WERI-Rb-1 (cell line): ENCODE measurements at places on chromosomes 16 and 17.

DNA sequence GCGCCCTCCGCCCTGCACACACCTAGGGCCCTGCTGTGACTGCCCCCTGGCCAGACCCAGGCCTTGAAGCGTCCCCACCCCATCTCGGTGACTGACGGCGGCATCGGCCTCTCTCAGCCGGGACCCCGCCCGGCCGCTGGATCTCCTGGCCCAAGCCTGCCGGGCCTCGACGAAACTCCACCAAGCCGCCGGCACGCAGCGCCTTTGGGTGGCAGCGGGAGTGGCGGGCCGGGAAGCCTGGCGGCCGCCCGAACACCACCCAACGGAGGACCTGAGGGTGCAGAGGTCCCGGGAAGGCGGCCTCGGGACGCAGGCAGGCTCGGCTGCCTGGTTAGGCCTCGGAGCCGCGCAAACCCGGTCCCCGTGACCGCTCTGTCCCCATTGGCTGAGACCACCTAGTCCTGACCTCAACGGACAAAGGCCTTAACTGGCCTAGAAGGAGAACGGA lies 12.0 kb upstream of the TMEM97 start:
- DNase-seq = no peak

GRCh38 chr17:69796078-69796477 lies 278.9 kb upstream of the KCNJ16 start:
- DNase-seq = no peak

GRCh38 chr16:28504707-28505404 lies 1.8 kb downstream of the IL27 start:
- DNase-seq = no peak

DNA sequence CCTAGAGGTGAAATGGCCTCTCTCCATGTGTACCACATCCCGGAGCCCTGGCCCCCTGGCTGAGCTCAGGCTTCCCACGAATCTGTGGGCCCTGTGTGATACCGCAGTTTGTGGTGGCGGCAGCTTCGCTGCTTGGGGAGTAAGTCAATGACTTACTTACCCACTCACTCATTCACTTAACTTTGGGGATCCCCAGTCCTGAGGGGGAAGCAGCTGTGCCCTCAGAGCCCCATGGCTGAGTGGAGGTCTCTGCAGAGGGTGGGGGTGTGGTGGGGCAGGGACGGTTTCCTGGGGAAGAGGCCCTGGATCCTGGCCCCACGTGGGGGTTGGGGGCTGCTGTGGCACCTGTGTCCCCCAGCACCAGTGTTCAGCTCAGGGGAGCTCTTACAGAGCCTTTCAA lies 13.2 kb downstream of the KCNJ12 start:
- DNase-seq = no peak

GRCh38 chr17:41464682-41465081 lies 2.5 kb downstream of the KRT32 start:
- no peak for DNase-seq

DNA sequence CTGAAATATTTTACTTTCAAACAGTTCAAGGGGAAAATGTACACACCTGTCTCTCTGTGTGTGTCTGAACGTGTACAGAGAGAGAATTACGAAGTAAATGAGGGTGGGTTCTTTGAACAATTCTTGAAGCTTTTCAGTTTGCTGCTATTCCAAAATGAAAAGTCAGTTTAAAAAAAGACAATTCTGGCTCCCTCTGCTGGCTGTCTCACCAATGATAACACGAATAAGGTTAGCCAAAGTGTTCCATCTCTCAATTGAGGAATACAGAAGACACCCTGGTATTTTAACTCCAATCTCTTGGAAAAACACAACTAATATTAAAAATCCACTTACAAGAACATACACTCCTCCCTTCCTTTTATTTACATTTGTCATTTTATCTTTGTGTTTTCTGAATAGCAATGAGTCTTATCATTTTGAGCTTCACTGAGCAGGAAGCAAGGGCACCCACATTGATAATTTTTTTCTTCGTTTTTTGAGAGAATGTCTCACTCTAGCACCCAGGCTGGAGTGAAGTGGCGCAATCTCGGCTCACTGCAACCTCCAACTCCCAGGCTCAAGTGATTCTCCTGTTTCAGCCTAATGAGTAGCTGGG lies 20.5 kb downstream of the EFTUD2 start:
- DNase-seq = peak; percentile 39

DNA sequence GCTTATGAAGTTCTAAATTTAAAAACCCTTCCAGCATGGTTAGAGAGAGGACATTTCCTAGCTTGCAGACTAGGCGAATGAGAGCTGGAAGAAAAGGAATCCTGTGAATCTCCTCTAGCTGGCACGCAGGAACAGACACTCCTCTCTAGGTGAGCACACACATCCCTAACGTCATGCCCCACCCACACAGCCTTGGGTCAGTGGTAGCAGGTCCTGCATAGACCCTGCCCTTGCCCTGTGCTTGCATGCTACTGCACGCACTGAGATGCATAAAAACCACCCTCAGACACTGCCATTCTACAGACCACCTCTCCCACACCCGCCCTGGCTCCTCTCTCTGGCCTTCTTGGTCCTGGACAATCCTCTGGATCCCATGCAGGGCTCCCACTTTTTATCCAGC lies 23.5 kb downstream of the CES1 start:
- DNase-seq = no peak

DNA sequence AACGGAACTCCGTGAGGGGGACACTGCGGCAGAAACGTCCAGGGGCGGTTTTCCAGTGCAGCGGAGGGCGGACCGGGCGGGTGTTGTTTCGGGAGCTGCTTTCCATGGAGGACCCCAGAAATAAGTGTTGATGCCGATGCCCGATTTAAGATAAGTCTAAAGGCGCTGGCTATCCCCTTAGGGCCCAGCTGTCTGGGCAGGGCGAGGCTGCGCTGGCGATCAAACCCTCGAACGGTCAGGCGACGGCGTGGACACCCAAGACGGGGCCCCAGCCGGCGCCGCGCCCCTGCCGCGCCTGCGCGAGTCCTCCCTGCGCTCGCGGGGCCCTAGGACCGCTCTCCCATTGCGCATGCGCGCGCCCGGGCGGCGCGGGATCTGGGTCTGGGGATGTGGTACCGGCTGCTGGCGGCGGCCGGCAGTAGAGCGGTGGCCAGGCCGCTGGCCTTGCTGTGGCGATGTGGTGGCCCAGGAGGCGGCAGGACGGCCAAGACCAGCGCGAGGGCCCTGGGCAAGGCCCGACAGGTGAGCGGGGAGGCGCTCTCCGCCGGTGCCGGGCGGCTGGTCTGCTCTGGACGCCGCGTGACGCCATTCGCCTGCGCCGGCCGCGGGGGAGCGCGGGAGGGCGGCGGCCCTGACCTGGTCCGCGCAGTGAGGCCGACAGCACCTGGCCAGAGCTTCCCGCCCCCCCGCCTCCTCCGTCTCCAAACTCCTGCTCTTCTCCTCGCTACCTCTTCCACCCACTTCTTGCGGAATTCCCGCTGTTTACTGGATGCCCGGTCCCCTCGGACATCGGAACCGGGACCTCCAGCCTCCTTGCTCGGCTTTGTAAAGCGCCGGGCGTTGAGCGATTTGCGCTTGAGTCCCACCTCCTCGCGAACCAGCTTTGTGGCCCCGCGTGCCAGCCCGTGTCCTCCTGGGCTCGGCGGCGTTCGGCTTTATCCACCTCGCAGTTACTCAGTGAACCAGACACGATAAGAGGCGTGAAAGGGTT lies 24.0 kb downstream of the DEF8 start:
- peak; percentile 76 for DNase-seq

DNA sequence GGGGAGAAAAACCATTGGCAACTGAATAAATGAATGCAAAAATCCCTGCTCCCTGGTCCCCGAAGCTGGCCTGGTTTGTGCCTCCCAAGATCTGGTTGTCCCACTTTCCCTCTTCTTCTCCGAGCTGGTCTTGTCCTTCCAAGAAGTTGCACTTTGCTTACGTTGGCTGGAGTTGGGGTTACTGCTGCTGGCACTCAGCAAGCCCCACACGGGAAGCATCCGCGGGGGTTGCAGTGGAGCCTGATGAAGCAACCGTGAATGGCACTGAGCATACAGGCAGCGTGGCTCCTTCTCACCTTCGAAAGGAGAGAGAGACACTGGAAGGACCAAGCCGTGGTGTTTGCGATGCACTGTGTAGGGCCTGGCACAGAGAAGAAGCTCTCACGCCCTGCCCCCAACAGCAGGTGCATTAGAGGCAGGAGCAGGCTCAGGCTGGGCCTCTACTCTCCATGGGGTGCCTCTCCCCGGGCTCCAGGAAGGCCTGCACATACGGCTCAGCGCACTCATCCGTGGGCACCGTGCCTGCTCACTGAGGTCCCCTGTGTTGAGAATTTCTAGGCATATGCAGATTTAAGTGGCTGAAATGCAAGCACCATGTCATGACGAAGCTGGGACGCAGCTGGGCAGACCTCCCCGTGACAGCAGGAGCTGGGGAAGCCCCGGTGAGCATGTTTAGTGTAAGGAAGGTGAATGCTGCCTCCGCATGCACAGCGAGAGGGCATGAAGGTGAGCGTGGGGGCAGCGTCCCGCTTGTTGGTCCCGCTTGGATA lies 12.1 kb downstream of the CA5A start:
- peak; percentile 26 for DNase-seq

DNA sequence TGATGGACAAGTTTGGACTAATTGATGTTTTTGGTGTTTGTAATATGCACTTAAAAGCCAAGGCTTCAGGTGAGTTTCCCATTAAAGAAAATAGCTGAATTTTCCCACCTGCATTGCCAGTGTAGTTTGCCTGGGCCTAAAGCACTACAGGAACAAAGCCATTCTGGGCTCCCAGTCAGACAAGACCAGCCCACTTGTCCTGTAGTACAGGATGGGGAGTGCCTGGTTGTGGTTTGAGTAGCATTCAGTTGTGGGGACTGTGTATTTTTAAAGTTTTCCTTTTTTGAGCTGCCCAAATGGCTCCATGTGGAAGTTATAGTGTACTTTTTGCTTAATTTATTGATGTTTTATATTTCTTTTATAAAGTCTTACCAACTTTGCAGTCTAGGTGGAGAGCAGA lies 91.7 kb downstream of the TANGO6 start:
- no peak for DNase-seq

GRCh38 chr17:33981711-33982601 lies 273.1 kb upstream of the CCL2 start:
- no peak for DNase-seq

- DNase-seq = no peak
Measured at GRCh38 chr16:84820771-84821170, 986 bp downstream of the CRISPLD2 start.

GRCh38 chr16:89864527-89864820 lies 8.9 kb upstream of the TCF25 start:
- no peak for DNase-seq

DNA sequence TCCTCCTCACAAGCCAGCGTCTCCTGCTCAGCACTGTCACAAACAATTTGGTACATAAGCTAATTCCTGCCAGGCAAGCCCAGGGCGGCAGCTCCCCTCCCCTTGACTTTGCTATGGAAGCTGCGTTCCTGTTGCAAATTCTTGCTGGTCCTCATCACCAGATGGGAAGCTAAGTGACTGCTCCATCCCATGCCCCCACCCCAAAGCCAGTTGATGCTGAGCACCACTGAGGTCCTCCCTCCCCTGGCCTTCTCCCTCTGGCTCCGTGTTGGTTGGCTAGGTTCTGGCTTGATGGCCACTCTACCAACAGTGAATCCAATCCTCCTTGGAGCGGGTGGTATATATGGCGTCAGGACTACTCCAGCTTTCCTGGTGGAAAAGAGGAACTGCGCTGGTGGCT lies 34.4 kb downstream of the PIPOX start:
- DNase-seq = no peak

DNA sequence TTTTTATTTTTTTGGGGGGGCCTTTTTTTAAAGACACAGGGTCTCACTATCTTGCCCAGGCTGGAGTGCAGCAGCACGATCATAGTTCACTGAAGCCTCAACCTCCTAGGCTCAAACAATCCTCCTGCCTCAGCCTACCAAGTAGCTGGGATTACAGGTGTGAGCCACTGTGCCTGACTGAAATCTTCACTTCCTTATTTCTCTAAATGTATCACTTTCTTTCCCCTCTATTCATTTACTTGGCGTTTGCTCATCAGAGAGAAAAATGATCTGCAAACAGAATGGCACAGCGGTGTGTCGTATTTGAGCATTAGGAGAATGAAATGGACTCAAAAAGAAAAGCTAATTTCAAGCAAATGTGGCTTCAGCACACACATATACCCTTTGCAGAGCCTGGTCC lies 44.3 kb upstream of the CDH5 start:
- DNase-seq = no peak

DNA sequence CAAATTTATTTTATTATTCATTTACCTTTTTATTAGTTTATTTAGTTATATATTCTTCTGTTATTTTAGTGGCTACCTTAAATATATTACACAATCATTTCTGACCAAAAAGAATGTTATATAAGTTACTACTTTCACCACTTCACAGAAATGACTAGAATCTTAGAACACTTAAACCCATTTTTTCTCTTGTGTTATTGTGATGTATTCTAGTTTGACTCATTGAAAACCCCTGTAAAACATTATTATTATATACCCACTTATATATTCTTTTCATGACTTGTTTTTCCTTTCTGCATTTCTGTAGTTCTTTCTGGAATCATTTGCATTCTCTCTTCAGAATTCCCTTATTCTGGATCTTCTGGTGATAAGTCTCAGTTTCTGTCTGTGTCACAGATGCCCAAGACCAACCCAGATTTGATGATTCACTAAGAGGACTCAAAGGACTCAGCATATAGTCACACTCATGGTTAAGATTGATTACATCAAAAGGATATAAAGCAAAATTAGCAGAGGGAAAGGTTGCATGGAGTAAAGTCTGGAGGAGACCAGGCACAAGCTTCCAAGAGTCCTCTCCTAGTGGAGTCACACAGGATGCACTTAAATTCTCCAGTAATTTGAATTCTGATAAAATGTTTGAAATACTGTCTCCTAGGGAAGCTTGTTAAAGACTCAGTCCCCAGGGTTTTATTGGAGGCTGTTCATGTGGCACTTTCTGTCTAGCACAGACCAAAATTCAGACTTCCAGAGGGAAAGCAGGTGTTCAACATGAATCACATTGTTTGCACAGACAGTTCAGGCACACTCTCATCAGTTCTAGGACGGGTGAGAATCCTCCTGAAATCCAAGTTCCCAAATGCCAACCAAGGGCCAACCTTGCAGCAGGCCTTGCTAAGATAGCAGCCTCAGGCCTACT lies 7.7 kb downstream of the GINS3 start:
- DNase-seq = no peak

DNA sequence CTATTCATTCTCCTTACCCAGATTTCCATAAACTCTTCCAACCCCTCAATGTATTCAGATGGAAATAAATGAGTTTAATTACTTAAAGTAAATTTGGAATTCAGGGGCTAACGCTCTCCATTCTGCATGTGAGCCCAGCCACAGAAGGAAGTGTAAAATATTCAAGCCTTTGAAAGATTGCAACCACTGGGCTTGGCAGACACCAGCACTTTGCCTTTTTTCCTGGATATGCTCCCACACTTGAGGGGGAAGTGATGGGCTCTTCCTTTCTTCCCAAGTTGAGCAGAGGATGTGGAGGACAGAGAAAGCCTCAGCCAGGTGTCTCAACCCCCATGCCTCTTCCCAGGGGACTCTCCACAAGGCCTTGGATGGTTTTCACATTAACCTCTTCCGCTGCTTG lies 825.1 kb upstream of the EEF2KMT start:
- DNase-seq = no peak
